ENCODE measurements at places on chromosomes 11 and 22.
A peak's percentile ranks its signal among the peaks of the same experiment; 100 is the strongest.

- DNase-seq, result peak; percentile 81
Measured at GRCh38 chr11:65426839-65427690, 4.5 kb downstream of the NEAT1 start.

DNA sequence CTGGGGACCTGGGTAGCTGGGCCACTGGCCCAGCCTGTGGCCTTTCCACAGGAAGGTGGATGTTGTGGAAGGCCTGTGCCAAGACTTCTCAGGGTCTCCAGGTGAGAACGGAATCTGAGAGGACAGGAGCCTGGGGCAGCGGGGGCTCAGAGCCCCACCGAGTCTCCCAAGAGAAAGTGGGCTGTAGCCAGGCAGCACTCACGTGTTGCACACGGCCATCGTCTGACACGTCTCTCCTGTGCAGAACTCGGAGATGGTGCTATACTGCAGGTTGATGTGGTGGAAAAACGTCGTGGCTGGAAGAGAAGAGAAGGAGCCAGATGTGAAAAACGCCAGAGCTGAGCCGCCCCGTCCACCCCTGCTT is 6.4 kb downstream of the MOB2 start:
- DNase-seq, result no peak

DNA sequence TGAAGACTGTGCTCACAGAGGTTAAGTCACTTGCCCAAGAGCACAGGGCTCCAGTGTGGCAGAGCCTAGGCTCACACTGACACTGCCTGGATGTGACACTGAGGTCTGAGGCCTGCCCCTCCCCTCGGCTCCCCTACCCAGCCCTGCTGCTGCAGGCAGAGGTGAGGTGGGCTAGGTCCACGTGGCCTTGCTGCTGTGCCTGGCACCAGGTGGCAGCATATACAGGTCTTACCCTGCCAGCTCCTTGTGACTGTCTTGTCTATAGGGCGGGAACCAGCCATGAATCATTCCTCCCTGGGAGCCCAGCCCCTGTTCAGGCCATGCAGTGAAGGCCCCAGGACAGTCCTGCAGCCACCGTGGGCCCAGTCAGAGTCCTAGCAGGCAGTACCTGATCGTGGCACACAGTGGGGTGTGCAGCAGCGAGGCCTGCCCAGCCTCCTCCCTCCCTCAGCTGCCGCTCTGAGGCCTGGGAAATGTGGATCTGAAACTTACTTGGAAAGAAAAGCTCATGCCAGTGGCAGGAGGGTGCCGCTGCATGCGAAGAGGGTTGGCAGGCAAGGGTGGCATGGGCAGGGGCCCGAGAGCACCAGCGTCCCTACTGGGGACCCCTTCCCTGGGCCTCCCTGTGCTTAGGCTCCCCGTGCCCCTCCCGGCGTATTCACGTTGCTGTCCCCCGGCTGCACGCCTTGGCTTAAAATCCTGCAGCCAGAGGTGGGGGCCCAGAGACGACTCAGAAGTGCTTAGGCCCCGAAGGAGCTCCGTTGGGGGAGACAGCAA is 1.2 kb upstream of the CERK start:
- DNase-seq, result peak; percentile 49

DNA sequence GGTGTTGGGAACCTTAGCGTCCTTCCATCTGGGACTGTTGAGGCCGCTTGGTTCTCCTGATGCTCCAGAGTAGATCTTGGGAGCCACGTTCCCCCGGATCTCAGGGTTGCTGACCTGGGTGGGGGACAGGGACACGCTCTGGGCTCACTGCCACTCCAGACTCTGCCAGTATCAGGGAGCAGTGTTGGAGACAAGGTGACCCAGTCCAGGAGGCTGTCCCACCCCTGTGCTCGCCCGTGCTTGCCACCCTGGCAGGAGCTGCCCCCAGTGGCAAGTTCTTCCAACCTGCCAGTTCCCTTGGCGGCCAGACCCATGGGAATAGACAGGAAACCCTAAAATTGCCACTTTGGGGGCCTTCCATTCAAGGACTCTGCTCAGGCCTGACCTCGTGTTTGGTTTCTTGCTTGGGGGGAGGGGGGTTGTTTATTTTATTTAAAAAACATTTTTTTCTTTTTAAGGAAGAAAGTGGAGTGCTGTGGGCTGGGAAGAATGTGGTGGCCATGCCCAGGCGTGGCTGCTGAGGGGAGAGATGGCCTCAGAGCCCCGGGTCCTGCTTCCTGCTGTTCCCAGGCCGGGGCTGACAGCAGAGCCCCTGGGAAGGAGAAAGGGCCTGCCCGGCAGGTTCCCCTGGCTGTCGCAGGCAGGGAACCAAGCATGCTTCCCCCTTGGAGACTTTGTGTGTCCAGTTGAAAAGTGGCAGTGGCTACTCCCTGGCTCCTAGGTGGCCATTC is 7.2 kb downstream of the GRK2 start:
- DNase-seq, result no peak

- DNase-seq, result no peak
Measured at GRCh38 chr11:45145379-45146071, 914 bp upstream of the PRDM11 start.

DNA sequence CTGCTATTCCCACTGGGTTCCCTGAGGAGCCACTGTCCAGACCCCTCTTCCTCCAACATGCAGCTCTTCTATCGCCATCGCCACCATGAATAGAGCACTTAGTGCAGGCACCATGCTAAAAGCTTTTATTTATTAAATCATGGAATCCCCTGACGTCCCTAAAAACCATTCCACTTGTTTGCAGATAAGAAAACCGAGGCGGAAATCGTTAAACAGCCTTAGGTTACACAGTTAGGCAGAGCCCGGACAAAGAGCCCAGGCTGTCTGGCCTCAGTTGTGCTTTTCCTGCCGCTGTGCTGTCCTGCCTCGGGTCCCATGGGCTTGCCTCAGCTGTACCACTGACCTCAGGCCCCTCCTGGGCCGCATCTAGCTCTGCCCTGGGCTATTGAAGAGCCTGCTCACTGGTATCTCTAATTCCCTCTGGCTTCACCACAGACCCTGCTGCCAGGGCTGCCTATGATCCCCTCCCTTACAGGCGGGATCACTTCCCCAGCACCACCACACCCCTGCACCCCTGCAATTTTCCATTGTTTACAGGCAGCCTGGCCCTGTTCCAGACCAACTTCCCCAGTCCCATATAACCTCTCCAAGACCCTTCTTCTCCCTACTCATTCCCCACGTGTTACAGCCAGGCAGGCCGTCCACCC is 13.0 kb upstream of the TUB start:
- no peak for DNase-seq

GRCh38 chr11:126744699-126745098 is 255.9 kb downstream of the KIRREL3 start:
- no peak for DNase-seq

GRCh38 chr11:134652586-134653255 is 240.7 kb upstream of the B3GAT1 start:
- DNase-seq, result no peak

GRCh38 chr11:122108192-122108799 is 7.7 kb downstream of the BLID start:
- peak; percentile 58 for DNase-seq

DNA sequence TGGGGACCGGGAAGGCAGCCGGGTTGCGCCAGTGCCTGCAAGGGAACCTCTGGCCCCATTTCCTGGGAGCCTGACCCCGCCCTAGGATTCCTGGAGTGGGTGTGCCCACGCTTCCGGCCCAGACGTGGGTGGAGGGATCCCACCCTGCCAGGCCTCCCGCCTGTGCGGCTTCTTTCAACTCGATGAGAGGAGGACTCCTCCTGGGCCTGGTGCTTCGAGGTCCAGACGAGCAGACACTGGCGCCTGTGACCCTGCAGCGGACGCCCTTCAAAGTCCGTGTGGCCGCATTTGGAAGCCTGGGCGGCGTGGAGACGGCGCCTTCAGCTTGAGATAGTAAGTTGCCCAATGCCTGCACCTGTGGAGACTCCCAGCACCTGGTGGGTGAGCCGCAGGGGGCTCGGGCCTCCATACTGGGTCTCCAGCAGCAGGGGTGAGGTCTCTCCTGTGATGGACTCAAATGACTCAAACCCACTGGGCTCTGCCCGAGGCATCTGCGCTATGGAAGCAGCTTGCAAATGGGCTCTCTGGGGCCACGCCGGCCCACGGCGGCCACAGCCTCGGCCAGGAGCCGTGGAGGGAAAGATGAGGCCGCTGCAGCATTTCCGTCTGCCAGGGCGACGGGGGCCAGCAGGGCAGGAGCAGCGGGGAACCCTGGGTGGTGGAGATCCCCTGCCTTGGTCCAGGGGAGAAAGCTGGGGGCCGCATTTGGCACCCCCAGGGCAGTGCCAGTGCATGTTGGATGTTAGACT is 64.3 kb upstream of the PPARA start:
- DNase-seq, result peak; percentile 90

GRCh38 chr11:45412521-45412920 is 126.4 kb upstream of the SYT13 start:
- DNase-seq, result no peak

GRCh38 chr11:119505861-119506260 is 82.9 kb upstream of the THY1 start:
- no peak for DNase-seq

- peak; percentile 60 for DNase-seq
Measured at GRCh38 chr11:66317322-66317722, 478 bp upstream of the CD248 start.

GRCh38 chr11:45674481-45675190 is 9.2 kb upstream of the CHST1 start:
- no peak for DNase-seq

GRCh38 chr11:97140885-97141494 is 751.2 kb downstream of the JRKL start:
- DNase-seq, result no peak

DNA sequence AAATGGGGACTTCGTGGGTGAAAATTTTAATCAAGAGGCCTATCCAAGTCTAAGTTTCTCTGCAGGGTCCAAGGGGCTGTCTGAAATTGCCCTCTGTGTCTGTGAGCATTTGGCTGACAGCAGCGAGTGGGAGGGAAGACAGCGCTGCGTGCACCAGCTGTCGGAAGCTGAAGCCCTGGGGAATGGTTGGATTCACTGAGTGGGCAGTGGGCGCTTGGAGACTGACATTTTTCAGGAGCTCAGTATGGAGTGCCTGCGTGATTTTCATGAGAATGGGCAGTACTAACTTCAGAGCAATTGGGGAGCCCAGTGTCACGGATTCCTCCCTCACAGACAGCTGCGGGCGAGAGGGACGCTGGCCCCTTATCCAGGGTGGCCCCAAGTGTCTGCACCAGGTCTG is 388.8 kb upstream of the B3GAT1 start:
- no peak for DNase-seq

DNA sequence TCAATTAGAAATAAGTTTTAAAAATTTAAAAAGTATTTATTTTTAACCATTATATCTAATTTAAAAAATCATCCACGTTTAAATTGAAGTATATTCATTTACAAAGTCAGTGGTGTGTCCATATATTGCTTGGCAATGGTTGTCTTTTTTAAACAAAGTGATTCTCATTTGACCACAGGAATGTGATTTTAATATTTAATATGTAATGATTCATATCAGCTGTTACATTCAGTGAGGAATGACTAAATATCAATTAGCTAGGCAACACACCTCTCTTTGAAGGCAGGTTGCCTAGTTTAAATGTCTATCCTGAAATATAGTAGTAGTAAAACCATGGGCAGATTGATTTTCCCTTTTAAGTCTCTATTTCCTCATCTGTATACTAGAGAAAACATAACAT is 392.2 kb upstream of the CCDC179 start:
- DNase-seq, result peak; percentile 30

DNA sequence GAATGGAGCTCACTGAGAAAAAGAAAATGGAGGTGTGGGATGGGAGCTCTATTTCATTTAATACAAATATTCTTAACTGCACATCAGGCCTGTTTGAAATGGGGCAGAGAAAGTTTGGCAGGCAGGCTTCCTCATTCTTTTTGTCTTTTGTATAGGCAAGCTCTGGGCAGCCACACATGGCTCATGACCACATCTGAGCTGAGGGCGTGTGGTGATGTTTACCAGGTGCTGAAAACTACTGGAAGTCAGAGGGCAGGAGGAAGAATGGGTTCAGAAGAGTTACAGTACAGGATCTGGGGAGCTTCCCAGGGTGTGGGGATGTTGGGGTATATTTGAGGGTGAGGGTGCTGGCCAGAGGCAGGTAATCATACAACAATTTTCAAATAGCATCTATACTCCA is 66.3 kb upstream of the NAV2 start:
- DNase-seq, result peak; percentile 7

DNA sequence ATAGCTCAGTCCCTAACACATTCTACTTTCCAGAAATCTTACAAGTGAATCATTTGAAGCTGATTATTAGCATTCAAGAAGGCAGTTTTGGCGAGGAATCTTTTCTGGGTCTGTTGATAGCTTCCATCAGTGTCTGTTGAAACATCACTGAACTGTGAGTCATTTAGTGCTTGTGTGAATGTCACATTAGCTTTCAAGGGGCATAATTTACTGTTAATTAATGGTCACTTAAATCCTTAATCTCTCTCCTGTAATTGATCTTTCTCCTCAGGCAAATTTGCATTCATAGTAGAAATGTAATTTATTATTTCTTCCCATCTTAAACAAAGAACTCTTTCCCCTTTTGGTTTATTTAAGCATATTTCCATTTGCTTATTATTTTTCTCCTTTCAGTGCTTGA is 2.6 kb downstream of the HTR3B start:
- no peak for DNase-seq

DNA sequence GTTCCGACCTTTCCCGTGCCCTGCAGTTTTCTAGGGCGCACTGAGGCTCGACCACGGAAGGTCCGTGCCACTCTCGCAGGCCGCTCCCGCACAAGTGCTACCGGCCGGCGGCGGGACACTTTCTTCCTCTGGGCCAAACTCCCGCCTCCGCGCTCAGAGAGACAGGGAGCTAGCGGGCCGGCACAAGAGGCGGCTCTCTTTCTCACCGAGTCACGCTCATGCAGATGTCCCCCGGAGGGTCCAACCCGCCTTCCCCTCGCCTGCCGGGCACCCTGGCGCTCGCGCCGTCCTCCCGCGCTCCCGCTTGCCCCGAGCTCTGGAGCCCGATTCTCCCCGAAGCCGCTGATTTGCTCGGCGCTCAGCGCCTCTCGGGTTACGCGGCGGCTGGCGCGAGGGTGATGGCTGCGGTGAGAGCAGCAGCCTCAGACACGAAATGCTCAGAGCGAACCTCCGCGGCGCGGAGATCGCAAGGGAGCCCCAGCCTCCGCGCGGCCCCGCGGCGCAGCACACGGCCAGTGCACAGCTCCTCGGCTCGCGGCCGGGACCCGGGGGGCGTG is 1.0 kb downstream of the LMO1 start:
- no peak for DNase-seq

DNA sequence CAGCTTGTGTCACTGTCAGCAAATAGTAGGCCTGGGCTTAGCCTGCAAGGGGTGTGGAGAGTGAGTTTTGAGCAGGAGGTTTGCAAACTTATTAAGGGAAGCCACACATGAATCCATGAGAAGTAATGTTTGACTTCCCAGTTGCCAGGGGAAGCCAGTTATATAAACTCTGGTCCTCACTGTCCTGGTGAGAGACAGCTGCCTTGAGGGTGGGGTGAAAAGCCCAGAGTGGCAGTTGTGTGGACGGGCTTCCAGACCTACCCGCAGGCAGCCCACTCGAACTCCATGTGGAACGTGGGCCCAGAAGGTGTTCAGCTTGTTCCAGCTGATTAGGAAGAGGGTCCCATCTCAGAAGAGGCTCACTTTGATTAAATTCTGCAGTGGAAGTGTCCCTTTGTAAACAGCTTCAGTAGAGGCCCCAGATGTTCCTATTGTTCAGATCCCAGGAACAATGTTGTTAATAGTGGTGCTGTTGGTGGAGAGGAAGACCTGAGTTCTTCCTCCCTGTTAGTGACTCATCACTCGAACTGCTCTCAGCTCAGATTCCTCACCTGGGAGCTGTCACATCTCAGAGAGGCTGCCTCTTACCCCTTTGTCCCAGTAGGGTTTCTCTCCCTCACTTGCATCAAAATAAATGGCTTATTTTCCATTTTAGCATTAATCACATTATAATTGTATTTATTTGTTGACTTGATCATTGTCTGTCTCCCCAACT is 63.4 kb downstream of the GRAMD1B start:
- DNase-seq, result no peak
